Stimulated activated CD8-positive, alpha-beta memory T cell treated with anti-CD3 and anti-CD28 coated beads, Interleukin-7, amount 100 ng/mL, for 4 hours (primary cell): ENCODE measurements at places on chromosomes 2 and 18.

GRCh38 chr2:47299555-47299954 lies 103.4 kb upstream of the MSH2 start:
- no peak for DNase-seq

GRCh38 chr2:16227811-16228462 lies 287.6 kb downstream of the MYCN start:
- DNase-seq: no peak

DNA sequence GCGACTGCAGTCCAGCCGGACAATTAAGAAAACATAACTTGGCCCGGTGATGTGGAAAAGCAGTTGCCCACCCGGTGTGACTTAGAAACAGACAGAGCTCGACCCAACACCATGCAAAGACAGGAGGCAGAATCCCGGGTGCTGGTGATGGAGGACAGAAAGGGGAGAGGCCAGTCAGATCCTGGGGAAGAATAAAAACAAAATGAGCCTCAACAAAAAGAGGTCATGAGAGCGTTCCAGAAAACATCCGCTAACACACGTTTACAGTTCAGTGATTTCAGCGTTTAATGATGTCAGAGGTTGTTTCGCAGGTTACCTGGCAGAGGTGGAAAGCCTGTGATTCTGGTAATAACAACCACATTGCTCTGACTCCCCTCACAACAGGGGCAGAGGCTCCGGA lies 111.9 kb downstream of the OSR1 start:
- no peak for DNase-seq

DNA sequence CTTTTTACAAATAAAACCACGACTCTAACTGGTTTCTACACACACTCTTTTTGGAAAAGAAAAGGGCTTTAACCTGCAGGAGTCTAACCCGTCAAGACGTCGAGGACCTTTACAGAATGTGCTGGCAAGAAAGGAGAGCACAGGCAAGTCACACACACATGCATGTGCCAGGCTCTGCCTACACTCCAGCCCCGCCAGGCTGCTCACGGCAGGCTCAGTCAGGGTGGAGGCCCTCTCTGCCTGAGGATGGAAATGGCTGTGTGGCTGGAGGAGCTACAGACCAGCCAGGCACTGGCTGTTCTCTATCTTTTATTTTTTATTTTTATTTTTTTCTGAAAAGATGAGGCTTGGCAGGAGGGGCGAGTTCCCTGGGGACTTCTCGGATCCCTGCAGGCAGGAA lies 10.2 kb downstream of the SIX3 start:
- no peak for DNase-seq

GRCh38 chr18:3649633-3650426 lies 199.9 kb downstream of the TGIF1 start:
- no peak for DNase-seq

DNA sequence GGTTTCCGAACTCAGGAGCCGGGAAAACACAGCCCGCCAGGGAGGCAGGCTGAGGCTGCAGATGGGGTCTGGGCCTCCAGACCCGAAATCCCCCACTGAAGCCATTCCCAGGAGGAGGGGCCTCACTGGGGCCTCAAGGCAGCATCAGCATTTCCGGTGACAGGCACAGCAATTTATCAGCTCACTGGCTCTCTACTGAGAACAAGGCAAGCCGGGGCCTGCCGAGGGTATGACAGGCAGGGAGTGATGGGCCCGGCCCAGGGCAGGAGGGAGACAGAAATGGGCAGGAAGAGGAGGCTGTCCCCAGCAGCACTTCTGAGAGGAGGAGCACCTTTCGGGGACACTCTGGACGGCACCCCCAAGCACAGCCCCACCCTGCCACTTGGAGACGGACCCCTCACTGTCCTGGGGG lies 12.5 kb downstream of the SDC1 start:
- DNase-seq: no peak
